NCI-H1930 (cell line): ENCODE measurements at places on chromosomes 7 and 10.

DNA sequence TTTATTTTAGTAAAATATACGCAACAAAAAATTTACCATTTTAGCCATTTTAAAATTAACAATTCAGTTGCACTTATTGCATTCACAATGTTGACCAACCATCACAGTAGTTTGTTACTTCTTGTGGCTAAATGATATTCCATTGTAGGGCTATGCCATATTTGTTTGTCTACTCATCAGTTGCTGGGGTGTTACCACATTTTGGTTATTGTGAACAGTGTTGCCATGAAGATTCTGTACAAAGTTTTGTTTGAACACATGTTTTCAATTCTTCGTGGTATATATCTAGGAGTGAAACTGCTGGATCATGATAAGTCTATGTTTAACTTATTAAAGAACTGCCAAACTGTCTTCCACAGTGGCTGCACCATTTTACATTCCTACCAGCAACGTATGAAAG lies 46.3 kb upstream of the ZNF365 start:
- DNase-seq, result no peak

GRCh38 chr7:66016131-66016461 lies 34.1 kb upstream of the GUSB start:
- DNase-seq, result no peak

- DNase-seq, result no peak
These were observed 18.6 kb downstream of the AKR1C2 start for GRCh38 chr10:4984971-4985594.

DNA sequence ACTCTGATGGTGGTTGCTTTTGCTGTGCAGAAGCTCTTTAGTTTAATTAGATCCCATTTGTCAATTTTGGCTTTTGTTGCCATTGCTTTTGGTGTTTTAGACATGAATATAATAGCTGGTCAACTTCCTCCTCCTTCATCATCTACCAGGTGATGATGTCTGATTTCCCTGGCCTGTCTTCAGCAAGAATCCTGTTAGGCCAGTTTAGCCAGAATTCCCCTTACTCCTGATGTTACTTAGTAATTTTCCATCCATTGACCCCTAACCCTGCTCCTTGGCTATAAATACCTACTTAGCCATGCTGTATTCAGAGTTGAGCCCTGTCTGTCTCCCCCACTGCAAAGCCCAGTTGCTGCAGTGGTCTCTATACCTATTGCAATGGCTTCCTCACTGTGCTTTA lies 91.4 kb downstream of the ZNF777 start:
- DNase-seq, result no peak

- DNase-seq, result no peak
These were observed 38.4 kb upstream of the PSAP start for GRCh38 chr10:71889388-71889987.

DNA sequence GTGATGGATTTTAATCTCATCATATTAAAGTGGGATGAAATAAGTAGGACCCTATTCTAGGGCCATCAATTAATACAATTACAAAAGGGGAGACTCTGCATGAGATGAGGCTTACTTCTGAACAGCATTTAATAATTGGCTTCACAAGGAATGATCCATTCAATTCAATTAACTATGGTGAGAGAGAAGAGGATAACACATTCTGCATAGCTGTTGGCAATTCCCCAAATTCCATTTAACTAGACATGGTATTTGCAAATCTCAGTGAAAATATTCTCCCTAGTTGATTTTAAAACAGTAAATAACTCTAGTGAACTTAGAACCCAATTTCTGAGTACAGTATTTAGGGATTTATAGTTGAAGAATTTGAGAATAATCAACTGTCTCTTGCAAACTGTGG lies 145.3 kb downstream of the NOC3L start:
- no peak for DNase-seq
